ENCODE measurements at places on chromosomes 3 and 15.

GRCh38 chr3:114205541-114205940, 26.7 kb upstream of the DRD3 start:
- DNase-seq, result no peak

DNA sequence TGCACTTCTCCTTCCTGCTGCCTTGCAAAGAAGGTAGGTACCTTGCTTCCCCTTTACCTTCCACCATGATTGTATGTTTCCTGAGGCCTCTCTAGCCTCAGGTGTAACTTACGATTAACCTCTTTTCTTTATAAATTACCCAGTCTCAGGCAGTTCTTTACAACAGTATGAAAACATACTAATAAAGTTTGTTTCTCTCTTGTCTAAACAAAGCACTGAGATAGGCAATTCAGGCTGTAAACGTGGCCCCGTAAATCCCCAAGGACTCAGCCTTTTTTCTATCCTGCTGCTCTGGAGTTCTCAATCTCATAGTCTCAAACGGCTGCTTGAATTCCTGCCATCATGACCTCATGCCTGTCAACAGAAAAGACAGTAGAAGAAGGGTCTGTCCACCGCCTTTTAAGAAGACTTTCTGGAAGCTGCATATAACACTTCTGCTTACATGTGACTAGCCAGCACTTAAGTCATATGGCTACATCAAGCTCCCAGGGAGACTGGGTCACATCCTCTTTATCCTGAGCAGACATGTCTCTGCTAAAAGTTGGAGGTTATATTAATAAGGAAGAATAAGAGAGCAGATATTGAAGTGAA, 257.8 kb downstream of the EBLN2 start:
- no peak for DNase-seq

- DNase-seq, result no peak
Observed at GRCh38 chr3:179229177-179229576, 21.7 kb downstream of the KCNMB3 start.

DNA sequence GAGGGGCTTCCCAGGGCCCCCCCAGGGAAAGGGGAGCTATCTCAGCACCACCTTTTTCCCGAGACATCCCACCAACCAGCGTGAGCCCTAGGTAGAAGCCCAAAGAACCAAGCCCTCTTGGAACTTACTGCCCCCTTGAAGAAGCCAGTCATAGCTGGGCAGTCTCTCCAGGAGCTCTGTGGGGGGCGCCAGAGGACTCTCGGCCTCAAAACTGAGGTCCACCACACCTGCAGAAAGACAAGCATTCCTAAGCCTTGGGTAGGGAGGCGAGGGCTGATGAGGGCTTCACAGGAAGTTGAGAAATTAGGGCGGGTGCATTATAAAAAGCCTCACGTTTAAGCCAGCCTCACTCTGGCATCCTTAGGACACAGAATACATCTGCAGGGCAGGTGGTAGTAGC, 9.0 kb downstream of the SSUH2 start:
- DNase-seq, result no peak

Measured in CD4-positive, alpha-beta T cell treated with Interferon alpha-2 for 1 hour (primary cell).